Stimulated activated CD8-positive, alpha-beta memory T cell treated with anti-CD3 and anti-CD28 coated beads, Interleukin-7, amount 100 ng/mL, for 48 hours (primary cell): ENCODE measurements at places on chromosomes 2 and 18.

- DNase-seq: no peak
Measured at GRCh38 chr2:162041485-162041884, 32.5 kb downstream of the DPP4 start.

DNA sequence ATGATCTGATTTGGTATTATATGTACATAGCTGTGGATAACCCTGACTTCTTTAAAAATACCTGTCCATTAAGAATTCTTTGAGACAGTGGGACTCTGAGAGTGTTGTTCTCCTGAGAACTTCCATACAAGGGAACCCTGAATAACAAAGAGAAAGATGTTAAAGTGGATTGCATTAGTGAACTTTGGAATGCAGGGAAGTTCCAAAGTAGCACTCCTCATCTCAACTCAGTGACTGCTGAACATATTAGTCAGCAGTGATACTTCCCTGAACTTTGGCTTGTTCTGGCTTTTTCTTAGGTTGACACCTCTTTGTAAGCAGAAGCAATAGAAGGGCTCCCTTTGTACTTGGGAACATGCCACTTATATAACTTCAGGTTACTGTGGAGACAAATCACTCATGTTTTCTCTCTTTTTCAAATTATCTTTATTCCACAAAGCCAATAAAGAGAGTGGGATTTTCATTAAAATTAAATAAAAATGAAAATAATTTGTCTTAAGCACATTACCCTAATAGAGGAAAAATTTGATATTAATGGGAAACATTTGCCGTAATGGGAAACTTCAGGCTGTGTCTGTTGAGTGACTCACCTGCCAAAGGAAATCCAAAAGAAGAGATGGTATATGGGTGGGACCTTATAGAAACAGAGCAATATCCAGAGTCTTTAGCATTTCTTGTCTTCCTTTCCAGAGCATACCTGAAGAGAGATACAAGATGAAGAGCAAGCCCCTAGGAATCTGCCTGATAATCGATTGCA, 33.3 kb downstream of the CFLAR start:
- no peak for DNase-seq

GRCh38 chr2:26691161-26691560, 1.4 kb upstream of the KCNK3 start:
- no peak for DNase-seq

- no peak for DNase-seq
Measured at GRCh38 chr2:59584958-59585357, 968.5 kb downstream of the BCL11A start.

DNA sequence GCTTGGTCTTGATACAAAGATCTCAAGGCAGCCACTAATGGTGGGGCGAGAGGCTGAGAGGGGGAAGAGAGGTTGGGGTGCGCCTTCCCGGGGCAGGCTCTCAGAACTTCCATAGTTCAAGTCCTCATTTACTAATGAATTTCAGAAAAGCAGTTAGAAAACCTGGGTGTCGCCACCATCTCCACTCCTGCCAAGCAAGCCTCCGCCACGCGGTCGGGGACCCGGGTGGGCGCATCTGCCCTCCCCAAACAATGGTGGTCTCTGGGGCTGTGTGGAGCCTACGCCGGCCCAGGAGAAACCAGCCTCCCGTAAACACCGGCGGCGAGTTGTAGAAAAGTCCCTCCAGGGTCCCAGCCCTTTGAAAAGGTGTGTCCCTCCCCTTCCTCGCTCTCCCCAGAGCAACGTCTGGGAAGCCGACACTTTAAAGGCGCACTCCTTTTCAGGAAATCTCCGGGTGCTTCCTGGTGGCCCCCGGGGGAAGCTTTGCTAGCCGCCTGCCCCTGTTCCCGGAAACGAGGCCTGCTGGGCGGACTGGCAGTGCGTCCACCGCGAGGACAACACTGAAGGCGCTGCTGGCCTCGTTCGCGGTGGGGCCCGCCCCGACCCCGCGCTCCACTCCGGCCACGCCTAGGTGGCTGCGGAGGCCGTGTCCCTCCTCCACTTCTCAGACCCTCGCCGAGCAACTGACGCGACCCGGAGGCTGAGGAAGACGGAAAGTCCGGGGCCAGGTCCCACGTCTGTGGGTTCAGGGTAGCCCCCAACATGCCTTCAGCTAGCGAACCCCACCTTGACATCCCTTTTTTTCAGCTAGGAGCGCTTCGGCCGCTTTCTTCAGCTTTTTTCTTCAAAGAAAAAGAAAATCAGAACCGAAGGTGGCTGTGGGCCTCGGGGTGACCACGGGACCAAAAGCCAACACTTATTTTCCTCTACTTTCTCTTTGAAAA, 16.8 kb downstream of the EVX2 start:
- no peak for DNase-seq

GRCh38 chr2:200479692-200480265, 30.1 kb downstream of the KCTD18 start:
- no peak for DNase-seq

DNA sequence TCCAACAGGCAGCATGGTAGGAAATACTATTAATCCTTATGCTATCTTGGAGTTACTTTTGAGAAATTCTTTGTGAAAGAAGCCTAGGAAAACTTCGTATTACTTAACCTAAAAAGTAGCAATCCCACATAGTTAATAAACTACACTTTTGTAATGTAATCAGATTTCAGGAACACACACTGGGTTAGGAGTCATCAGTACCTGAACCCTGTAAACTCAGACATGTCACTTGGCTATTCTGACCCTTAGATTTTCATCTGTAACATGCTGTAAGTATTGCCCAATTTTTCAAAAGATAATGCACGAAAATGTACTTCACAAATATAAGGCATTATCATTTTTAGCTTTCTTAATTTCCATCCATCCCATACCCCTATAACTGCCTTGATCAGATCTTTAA, 39.0 kb downstream of the KIDINS220 start:
- no peak for DNase-seq

GRCh38 chr18:77098538-77099174, 33.9 kb downstream of the MBP start:
- no peak for DNase-seq

DNA sequence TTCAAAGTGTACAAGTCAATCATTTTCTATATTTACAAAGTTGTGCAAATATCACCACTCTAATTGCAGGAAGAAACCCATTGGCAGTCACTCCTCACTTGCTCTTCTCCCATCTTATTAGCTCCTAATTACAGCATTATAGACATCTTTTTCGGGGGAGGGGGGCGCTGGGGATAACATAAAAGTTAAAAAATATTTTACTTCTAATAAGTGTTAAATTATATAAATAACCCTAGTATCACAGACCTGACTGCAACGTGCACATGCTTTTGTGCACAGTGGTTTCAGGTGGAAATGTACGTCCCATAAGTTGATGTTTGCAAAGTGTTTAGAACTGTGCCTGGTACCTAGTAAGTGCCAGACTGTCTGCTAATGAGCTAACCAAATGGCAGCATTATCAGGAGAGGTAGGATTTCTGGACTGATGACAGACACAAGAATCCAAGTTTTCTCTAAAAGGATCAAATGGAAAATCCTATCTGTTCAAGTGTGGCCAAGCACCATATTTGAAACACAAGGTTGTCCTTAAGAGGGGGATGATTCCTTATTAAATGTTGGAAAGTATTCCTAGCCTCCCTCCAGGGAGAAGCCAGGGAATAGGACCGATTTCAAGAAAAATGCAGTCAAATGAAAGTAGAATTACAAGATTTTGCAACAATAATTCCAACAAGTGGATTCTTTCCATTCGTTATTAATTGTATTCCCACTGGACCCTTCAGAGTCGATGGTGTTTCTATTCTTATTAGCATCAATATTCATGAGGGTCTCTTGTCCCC, 70.0 kb downstream of the ACKR3 start:
- DNase-seq: no peak

DNA sequence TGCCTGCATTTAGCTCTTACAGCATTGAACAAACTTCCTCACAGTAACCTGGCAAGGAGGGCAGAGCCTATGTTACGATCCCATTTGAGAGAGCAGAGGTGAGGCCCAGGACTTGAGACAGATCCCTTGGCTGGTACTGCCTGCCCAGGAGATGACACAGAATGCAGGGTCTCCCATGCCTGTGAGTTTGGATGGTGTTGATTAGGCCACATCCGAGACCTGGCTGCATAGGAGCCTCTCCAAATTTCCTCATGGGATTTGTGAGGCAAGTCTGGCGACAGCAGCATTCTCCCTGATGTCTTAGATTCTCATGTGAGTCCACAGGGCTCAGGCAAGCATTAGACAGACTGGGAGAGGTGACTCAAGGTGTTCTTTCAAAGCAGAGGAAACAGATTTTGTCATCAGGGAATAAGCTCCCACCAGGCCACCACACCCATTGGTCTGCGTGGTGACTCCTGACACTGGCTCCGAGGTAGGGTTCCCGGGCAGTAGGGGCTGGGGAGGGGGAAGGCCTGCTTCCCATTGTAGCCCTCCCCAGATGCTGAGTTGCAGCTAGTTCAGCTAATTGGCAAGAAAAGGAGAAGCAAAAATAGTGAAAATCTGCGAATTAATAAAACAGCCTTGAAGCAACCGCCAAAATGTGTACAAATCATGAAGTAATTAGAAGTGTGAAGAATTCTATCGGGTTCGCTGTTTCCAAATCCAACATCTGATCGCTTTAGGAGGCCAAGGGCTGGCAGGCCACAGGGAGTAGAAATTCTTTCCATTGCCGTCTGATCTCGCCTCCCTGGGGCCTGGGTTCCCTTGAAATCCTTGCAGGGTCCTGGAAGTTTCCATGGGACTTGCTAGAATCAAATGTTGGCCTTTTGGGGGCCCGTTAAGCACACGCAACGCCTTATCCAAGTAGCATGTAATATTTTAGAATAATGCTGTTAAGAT, 68.0 kb downstream of the MAPK4 start:
- no peak for DNase-seq

DNA sequence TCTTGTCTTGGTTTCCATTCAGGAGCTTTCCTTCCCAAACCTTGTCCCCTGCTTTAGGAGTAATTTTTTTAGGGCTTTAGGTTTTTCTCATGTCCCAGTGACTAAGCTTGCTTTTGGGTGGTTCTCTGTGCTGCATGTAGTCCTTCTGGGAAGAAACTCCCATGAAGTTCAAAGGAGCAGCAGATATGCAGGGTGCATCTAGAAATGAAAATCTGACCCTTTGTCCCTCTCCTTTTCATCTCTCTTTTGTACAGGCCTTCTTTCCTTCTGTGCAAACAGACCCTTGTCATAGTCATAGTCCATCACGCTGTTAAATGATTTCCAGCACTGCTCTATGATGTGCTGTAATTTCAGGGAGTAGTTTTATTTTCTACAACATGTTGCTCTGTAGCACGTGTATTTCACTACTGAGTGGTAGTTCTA, 20.4 kb downstream of the FMNL2 start:
- DNase-seq: no peak

DNA sequence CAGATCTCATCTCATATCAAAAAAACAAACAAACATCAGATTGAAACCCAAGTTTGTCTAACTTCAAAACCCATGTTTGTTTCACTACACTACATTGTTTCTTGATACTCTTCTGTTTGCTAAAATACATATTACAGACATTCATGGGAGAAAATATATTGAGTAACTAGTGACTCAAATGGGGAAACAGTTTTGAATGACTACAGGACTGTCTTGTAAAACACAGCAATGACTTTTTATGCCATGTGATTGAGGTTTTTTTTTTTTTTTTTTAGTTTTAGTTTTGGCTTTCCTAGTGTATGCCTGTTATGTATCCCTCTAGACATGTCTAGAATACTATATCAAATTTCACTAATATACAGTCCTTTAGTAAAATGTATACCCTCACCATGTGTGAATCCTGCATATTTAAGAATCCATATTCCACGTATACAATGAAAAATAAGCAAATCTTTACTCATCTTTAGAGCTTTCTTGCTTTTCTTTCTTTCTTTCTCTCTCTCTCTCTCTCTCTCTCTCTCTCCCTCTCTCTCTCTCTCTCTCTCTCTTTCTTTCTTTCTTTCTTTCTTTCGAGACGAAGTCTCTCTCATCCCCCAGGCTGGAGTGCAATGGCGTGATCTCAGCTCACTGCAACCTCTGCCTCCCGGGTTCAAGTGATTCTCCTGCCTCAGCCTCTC, 46.6 kb upstream of the SERTAD2 start:
- DNase-seq: no peak

DNA sequence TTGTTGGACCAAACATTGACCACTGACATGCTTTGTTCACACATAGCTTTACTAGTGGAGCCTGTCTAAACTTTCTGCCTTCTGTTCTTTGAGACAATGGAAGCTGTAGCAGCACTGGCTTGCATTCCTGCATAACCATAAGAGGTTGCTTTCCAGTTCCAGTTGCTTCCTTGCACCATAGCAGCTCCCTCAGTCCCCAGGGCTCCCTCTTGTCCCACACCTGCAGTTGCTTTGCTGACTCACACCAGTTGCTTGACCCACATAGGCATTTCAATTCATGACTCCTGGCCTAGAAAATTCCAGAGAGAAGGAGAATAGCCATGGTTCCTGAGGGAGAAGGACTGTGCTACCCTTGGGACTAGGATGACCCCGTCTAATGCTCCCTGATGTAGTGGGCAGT, 20.9 kb downstream of the SGPP2 start:
- DNase-seq: no peak

DNA sequence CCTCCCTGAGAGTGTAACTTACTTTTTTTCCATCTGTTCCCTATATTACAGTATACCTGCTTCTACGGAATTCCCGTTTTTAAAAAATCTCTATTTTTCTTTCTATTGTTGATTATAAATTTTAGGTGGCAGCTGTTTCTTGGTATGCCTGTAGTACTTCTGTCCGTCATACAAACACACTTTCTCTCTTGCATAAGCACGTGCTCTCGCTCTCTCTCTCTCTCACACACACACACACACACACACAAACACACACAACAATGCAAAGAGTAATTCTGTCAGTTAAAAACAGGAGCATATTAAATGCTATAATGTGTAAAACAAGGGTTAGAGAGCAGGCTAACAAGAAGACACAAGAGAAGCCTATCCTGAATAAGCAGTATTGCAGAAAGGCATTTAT, 140.5 kb downstream of the THADA start:
- DNase-seq: no peak

GRCh38 chr2:191686729-191687128, 8.8 kb downstream of the NABP1 start:
- no peak for DNase-seq

DNA sequence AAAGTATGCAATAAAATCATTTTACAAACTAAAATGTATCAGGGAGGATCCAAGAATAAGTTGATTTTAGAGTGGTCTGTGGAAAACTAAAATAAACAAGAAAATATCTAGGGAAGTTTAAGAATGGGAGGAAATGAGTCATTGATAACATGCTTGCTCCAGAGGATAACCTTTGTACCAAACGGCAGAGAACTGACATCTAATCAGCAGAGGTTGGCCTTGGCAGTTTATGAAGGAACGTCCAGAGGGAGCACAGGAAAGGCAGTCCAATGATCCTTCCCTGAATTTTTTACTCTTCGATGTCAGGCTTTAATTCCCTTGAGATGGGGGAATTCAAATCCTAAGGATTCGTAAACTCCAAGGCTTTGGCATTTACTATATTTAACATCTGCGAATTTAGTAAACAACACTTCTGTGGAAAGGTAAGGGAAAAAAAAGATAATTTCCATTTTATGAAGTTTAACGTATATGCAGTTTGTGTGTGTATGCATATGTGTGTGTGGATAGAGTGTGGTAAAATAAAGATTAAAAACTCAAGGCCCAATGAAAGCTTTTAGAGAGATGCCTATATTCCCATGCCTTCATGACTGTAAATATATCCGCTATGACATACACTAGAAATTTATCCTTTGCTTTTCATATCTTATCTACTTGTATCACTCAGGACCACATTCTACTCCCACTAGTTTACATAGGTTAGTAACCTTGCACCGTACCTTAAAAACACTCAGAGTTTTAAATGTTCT, 8.7 kb upstream of the INPP1 start:
- no peak for DNase-seq

- no peak for DNase-seq
Measured at GRCh38 chr18:70256184-70256583, 32.7 kb upstream of the SOCS6 start.
